ENCODE measurements at places on chromosomes 7 and 10.

DNA sequence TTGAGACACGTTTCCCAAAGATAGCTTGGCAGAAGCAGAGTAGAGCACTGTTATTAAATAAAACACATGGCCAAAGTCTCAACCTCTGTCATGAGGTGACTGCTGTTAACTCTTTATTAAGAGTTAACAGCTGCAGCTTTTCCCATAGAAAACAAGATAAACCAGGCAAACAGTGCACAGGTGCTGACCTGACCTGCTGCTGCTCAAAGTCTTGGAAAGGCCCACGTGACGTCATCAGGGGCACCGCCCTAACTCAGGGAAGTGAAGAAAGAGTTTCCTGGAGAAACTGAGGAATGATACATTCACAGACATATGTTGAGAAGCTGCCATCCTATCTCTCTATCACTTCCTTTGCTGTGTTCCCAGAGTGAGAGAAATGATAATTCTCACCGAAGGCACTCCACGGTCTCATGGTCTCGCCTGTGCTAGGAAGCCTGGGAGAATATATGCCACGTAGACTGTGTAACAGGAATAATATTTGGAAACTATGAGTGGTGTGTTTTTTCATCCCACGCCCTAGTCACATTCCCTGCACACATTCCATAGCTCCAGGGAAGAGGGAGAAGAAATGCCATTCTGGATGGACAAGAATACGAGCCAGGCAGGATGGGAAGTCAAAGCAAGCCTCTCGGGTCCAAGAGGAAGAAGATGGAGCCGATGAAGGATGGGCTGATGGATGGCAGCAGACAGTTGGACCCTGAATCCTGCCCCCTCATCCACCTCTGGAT lies 146.2 kb upstream of the NFE2L3 start:
- DNase-seq = no peak

DNA sequence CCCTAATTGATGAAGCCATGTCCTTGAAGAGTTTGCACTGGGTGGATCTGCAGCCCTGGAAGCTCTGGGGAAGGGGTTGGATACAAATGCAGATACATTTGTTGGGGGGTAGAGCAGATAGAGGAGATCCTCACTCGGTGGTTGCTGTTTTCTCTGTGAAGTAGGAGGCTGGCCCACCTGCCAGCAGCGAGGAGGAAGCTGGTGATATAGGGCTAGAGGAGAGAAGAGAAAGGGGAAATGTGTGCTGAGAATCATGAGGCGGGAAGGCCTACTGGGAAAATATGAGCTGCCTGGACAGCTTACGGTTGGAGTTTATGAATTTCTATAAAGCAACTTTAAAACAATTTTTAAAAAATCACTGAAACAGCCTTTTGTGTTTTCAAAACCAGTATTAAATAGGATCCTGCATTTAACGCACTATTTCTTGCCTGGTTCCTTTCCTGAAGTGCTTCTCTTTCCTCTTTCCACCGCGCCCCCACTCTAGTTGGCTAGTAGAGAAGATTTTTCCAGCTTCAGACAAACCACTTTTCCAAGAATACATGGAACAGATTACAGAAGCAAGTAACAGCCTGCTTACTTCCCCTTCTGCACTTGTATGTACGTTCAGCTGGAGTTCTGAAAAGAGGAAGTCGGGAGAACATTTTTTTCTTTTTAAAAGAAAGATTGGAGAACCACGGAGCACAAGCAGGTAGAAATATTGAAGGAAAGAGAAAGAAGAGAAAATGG lies 100.6 kb upstream of the GLCCI1 start:
- no peak for DNase-seq

GRCh38 chr7:17931069-17931468 lies 9.2 kb downstream of the SNX13 start:
- DNase-seq = no peak

DNA sequence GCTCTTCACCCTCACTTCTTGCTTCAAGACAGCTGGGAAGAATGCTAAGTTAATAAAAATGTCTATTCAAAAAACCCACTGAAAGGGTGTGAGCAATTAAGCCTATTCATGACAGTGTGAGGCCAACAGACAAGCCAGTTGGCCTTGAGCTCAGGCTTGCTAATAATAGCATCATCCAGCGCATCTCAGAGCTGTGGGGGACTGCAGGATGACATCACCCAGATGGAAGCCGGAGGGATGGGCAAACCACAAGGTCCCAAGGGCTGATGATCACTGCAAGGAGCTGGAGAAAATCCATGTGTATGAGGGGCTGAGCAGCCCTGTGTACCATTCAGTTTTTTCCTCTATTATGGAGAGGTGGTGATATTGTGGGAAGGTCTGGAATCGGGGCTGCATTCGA lies 770.4 kb downstream of the TNS3 start:
- DNase-seq = no peak

- peak; percentile 28 for DNase-seq
Observed at GRCh38 chr7:131859147-131859821, 302.9 kb upstream of the PODXL start.
